Mesangial cell (primary cell): ENCODE measurements at places on chromosomes 12 and 14. TPM values are rescaled to one million over a fixed set of nuclear protein-coding genes. Genes with fewer than 3 reads are reported as not detected.

The MGAT4C gene
- total RNA-seq: 0.13 TPM in 1 of 2 replicates, not detected in the other

The HDAC7 gene
- 65.0 and 83.5 TPM in 2 replicates for total RNA-seq

The GPRC5D gene
- total RNA-seq: 0.13 TPM in 1 of 2 replicates, not detected in the other

The CCT2 gene
- 119 and 310 TPM in 2 replicates for total RNA-seq

The ABCD2 gene
- under 0.01 and 0.25 TPM in 2 replicates for total RNA-seq

The ADAMTS20 gene
- total RNA-seq: not detected in 2 replicates

The CARMIL3 gene
- under 0.01 and 0.38 TPM in 2 replicates for total RNA-seq

The TSPAN8 gene
- 0.51 TPM in 1 of 2 replicates, not detected in the other for total RNA-seq

The GALNT9 gene
- total RNA-seq: 0.51 TPM in 1 of 2 replicates, not detected in the other

The SDS gene
- not detected in 2 replicates for total RNA-seq

The ACTN1 gene
- 609 and 883 TPM in 2 replicates for total RNA-seq

The SIX6 gene
- not detected in 2 replicates for total RNA-seq

The NKX2-8 gene
- not detected in 2 replicates for total RNA-seq

The RDH16 gene
- under 0.01 TPM in 1 of 2 replicates, not detected in the other for total RNA-seq

The ABCC9 gene
- 0.33 and 1.9 TPM in 2 replicates for total RNA-seq

The DLGAP5 gene
- total RNA-seq: 1.9 and 52.8 TPM in 2 replicates

The TMEM121 gene
- total RNA-seq: 5.1 and 8.0 TPM in 2 replicates

The NOPCHAP1 gene
- 8.4 and 15.6 TPM in 2 replicates for total RNA-seq

The KITLG gene
- total RNA-seq: 5.5 and 24.3 TPM in 2 replicates

The TMEM63C gene
- 1.8 TPM in 1 of 2 replicates, not detected in the other for total RNA-seq

The PKP2 gene
- total RNA-seq: 7.7 and 18.0 TPM in 2 replicates

The HOXC4 gene
- 2.3 and 2.8 TPM in 2 replicates for total RNA-seq

The SERPINA6 gene
- 0.16 TPM in 1 of 2 replicates, not detected in the other for total RNA-seq

The FAM90A1 gene
- 0.16 and 0.25 TPM in 2 replicates for total RNA-seq

The MYH6 gene
- not detected in 2 replicates for total RNA-seq

The HHIPL1 gene
- 0.81 and 3.0 TPM in 2 replicates for total RNA-seq

The PAPLN gene
- total RNA-seq: 10.9 and 106 TPM in 2 replicates

The OR4K17 gene
- not detected in 2 replicates for total RNA-seq

The IL22 gene
- not detected in 2 replicates for total RNA-seq

The ANO2 gene
- 1.8 TPM in 1 of 2 replicates, not detected in the other for total RNA-seq

The NGB gene
- total RNA-seq: not detected in 2 replicates

The WIF1 gene
- not detected in 2 replicates for total RNA-seq

The MYG1 gene
- total RNA-seq: 74.3 and 81.6 TPM in 2 replicates

The GCH1 gene
- total RNA-seq: 2.4 and 6.8 TPM in 2 replicates

The MTHFD1 gene
- total RNA-seq: 43.1 and 89.1 TPM in 2 replicates

The FGD4 gene
- 14.5 TPM in 2 replicates for total RNA-seq
